NCI-H1048 (cell line): ENCODE measurements at places on chromosomes 16 and 17.

- no peak for DNase-seq
These were observed 3.4 kb downstream of the RAPGEFL1 start for GRCh38 chr17:40180694-40181093.

- no peak for DNase-seq
These were observed 583.1 kb upstream of the SALL1 start for GRCh38 chr16:51734220-51734619.

GRCh38 chr16:8847623-8848022 is 21.2 kb downstream of the CARHSP1 start:
- no peak for DNase-seq

- no peak for DNase-seq
These were observed 18.7 kb downstream of the CTU2 start for GRCh38 chr16:88724855-88725555.

- DNase-seq: no peak
These were observed 108.1 kb upstream of the ERCC4 start for GRCh38 chr16:13811834-13812233.

GRCh38 chr16:19698480-19699465 is 19.3 kb downstream of the KNOP1 start:
- DNase-seq: no peak

DNA sequence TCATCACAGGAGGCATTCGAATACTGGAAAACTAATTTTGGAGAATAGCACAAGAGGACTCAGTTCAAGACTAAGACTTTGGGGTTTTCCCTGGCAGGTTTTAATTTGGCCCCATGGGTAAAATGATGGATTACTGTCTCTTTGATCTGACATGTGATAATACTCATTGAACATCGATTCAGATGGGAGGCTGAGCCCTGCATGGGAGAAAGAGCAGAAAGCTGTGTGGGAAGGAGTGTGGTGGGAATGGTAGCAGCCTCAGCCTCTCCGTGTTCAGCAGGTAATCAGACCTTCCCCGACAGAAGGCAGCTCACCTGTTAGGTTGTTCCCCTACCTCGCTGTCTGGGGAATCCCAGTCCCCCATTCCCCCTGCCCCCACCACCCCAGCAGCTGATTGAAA is 124.7 kb upstream of the TNRC6C start:
- DNase-seq: no peak

DNA sequence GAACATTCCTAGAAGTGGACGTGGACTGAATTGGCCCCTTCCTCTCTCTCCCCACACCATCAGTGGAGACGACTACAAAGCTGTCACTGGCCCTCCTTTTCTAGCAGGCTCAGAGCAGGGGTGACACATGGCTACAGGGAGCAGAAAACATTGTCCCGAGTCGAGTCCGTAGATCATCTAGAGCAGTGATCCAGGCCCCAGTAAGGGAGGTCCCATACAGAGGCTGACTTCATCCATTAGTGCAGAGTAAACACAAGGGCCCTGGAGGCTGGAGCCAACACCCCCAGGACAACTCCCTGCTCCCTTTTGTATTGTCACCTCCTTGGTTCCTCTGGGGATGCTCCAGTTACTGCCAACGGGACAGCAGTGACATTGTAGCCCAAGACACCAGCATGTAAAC is 130.7 kb downstream of the CMIP start:
- DNase-seq: no peak

- no peak for DNase-seq
These were observed 36.6 kb downstream of the MAF start for GRCh38 chr16:79563921-79564320.

DNA sequence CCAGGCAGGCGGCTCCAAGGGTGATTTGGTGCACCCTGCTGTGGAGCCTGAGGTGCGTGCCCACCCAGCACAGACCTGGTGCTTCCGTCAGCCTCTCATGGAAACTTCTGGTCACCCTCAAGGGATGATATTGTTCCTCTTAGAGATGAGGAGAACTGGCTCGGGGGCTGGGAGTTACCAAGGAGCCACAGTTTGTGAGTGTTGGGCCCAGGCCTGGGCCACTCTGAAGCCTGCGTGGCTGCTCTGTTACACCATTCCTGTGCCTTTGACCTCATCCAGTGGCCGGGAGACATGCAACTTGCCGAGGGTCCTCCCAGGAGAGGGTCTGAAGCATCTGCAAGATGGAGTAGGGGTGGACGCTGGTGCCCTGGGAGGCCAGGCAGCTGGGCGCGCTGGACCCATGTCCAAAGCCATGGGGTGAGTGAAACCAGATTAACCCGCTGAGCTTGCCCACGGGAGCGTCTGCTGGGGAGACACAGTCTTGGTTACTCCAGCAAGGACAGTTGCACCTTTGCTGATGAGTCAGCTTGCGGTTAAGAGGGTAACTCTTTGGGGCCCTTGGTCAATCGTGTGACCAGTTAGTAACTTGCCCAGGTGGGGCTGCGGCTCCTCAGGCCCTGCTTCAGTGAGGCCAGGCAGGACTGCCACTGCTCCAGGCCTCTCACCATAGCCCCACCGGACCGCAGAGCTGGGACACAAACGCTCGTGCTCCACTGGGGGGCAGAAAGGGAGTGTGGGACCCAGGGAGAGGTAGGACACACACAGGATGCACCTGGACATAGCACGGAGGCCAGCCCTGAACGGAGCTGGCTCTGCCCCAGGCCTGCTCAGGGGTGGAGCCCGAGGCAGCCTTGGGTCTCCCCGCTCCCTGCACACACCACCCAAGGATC is 7.5 kb downstream of the C16orf90 start:
- no peak for DNase-seq

DNA sequence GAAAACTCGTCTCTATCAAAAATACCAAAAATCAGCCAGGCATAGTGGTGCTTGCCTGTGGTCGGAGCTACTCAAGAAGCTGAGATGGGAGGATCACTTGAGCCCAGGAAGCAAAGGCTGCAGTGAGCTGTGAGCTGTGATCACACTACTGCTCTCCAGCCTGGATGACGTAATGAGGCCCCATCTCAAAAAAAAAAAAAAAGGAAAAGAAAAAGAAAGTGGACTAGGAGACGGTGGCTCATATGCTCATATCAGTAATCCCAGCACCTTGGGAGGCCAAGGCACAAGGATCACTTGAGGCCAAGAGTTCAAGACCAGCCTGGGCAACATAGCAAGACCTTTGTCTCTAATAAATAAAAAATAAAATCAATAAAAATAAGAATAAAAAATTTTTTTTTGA is 8.8 kb upstream of the SUMO2 start:
- DNase-seq: no peak

DNA sequence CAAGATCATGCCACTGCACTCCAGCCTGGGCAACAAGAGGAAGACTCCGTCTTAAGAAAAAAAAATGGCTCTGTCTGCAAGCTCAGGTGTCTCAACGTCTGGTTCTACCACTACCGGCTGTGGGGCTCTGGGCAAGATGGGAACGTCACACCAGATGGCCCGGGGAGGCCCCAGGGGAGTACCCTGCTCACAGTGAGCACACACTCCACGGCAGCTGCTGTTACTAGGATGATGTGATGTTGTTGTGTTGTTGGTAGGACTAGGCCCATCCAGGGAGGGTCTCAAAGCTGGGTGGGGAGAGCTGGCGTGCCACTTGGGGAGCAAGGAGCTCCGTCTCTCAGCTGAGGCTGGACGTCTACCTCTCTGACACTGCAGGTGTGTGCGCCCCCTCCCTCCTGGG is 9.4 kb upstream of the NPTX1 start:
- no peak for DNase-seq

- no peak for DNase-seq
These were observed 21.8 kb upstream of the ZFHX3 start for GRCh38 chr16:73069581-73070262.

- DNase-seq: no peak
These were observed 123.5 kb upstream of the CHMP6 start for GRCh38 chr17:80868022-80868609.

DNA sequence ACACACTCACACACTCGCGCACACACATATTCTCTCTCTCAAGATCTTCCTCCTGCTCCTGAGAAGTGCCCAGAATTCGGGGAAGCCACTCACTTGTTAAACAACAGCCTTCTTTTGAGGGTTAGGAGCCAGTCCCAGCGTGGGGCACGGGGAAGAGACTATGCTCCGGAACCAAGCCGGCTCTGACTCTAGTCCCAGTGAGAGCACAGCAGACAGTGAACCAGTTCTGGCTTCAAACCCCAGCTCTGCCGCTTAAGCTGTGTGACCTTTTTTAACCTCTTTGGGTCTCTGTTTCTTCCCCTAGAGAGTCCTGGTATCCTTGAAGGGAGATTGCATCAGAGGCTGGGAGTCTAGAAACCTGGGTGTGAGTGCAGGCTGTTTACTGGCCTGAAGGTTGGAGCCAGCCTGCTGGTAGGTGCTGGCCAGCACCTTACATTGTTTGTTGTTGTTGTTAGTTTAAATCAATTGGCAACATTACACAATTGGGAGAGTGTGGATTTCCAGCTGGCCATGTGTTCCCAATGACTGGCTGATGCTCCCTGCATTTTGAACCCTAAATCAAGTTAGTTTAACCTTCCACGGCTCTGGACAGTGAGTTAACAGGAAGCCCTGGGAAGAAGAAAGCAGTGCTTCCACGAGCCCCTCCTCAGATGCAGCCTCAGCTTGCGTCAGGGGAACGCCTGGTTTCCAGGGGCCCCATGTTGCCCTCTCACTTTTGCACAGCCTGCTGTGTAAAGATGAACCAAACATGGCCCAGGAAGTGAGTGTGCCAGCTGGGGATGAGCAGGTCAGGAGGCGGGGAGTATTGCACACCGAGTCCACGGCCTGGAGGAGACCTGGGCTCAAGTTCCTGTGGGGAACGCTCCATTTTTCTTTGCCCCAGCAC is 71.5 kb downstream of the GAS7 start:
- DNase-seq: no peak
